SK-N-SH treated with all-trans-retinoic acid at 6 μM for 48 hours (cell line): ENCODE measurements at places on chromosomes 1 and 21.

DNA sequence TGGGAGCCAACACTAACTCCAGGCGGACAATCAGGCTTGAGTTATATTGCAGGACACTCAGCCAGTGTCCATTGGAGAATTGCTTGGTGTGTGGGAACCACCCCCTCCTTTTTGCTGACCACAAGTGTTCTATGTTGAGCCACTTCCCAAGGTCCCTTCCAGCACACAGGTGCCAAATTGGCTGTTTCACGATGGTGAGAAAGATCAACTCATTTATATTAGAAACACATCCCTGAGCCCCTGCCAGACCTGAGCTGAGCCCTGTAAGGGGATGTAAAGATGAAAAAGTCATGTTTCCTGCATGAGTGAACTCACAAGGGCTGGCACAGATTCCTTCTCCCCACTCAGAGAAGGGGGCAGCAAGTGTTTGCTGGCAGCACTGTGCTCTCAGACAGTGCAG, 96.5 kb downstream of the KCNN3 start:
- ATAC-seq, result no peak

DNA sequence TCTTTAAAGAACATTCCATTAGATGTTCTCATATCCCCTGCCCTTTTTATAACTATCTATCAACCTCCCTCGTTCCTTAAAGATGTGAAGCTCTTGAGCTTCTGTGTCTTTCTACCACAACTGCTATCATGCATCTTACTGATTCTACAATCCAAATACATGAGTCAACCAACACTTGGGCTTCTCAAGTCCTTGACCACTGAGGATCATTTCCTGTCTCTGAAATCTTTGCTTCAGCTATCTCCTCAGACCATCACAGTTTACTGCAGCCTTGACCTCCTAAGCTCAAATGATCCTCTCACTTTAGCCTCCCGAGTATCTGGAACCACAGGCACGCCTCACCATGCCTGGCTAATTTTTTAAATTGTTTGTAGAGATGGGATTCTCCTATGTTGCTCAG, 75.2 kb downstream of the FMO4 start:
- no peak for ATAC-seq

- no peak for ATAC-seq
Observed at GRCh38 chr1:197798492-197798891, 23.2 kb upstream of the DENND1B start.

DNA sequence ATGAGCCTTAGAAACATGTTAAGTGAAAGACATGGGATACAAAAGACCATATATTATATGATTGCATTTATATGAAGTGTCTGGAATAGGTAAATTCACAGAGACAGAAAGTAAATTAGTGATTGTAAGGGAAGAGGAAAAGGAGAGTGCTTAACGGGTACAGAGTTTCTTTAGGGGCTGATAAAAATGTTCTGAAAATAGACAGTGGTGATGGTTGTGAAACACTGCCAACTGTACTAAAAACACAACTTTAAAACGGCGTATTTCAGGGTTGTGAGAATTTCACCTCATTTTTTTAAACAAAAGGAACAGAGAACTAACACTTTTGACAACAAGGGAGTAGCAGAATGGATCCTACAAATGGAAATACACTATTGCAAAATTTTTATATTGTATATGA, 13.4 kb downstream of the COP1 start:
- no peak for ATAC-seq

DNA sequence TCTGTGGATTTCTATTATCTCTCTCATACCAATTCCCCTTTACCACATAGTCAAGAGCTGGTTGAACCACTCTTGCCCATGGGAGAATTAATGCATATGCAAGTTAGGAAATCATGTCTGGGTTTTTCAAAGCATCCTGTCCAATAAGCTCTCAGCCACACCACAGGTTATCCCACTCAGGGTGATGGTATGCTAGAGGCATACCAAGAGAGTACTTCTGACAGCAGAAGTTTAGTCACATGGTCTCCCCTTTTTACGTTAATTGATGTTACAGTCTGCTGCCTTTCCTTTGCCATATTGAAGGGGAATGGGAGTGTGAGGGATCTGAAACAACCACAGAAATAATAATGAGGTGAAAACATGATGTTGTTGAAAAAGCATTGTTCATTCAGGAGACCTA, 135.8 kb upstream of the PBX1 start:
- no peak for ATAC-seq
